A549 treated with RU486 at 1 μM for 4 hours (cell line): ENCODE measurements at places on chromosomes 2 and 18. TPM values are rescaled to one million over a fixed set of nuclear protein-coding genes. Genes with fewer than 3 reads are reported as not detected.

The EFEMP1 gene
- 31.1 to 51.4 TPM (median 40.9 TPM) in 5 replicates for total RNA-seq

The GALM gene
- total RNA-seq = 17.5 to 21.1 TPM (median 17.7 TPM) in 5 replicates

The FBLN7 gene
- total RNA-seq = 0.59 to 0.97 TPM (median 0.78 TPM) in 4 of 5 replicates, not detected in the other

The UPP2 gene
- not detected in 5 replicates for total RNA-seq

The PARD6G gene
- 2.0 to 4.1 TPM (median 2.9 TPM) in 5 replicates for total RNA-seq

The TEKT4 gene
- not detected in 5 replicates for total RNA-seq

The TRABD2A gene
- total RNA-seq = 7.8 to 12.1 TPM (median 11.2 TPM) in 5 replicates

The RNF144A gene
- total RNA-seq = 4.5 to 8.2 TPM (median 7.6 TPM) in 5 replicates

The DIS3L2 gene
- 10.4 to 14.0 TPM (median 11.6 TPM) in 5 replicates for total RNA-seq

The DES gene
- total RNA-seq = 0.05 to 0.24 TPM (median 0.13 TPM) in 3 of 5 replicates, not detected in the others

The NEU2 gene
- not detected in 5 replicates for total RNA-seq

The PCARE gene
- not detected in 5 replicates for total RNA-seq

The NEU4 gene
- total RNA-seq = 0.13 to 0.34 TPM (median 0.18 TPM) in 4 of 5 replicates, not detected in the other

The OTOS gene
- total RNA-seq = not detected in 5 replicates
